ENCODE measurements at places on chromosomes 12 and 14.
A peak's percentile ranks its signal among the peaks of the same experiment; 100 is the strongest.

- DNase-seq: no peak
Measured at GRCh38 chr12:5648692-5649359, 216.9 kb downstream of the NTF3 start.

DNA sequence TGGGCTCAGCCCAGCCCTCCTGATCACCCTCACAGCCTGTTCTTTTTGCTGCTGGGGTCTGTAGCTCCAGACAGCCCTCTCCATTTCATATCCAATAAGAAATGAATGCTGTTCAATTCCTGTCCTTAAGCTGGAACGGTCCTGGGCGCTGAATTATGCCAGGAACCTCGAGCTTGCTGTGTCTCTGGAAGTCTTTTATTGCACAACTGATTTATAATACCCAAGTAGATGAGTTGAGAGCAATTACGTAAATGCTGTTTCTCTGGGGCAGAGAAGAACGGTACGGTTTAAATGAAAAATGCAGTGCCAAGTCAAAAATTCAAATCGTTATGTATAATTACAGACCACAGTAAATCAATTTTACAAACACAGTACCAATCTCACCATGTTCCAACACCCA lies 161.0 kb downstream of the SAMD4A start:
- DNase-seq: no peak

- DNase-seq: no peak
Measured at GRCh38 chr12:18432206-18432605, 170.9 kb downstream of the PIK3C2G start.

DNA sequence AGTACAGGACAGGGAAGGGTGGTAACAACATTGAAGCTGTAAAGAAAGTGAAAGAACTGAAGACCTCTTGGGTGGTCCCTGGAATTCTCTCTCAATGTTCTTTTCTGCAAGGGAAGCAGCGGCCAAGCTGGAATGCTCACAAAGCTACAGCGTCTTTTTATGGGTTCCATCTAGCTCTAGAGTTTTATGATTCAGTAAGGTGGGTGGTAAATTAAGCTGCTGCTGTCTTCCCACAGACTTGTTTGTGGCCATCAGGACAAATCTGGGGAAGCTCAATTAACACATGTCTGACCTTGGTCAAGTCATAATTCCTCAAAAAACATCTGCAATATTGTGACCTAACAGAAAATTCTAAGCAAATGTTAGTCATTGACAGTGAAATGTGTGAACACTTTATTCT lies 139.1 kb downstream of the MED13L start:
- no peak for DNase-seq

- no peak for DNase-seq
Measured at GRCh38 chr14:78202163-78202562, 32.0 kb downstream of the NRXN3 start.

DNA sequence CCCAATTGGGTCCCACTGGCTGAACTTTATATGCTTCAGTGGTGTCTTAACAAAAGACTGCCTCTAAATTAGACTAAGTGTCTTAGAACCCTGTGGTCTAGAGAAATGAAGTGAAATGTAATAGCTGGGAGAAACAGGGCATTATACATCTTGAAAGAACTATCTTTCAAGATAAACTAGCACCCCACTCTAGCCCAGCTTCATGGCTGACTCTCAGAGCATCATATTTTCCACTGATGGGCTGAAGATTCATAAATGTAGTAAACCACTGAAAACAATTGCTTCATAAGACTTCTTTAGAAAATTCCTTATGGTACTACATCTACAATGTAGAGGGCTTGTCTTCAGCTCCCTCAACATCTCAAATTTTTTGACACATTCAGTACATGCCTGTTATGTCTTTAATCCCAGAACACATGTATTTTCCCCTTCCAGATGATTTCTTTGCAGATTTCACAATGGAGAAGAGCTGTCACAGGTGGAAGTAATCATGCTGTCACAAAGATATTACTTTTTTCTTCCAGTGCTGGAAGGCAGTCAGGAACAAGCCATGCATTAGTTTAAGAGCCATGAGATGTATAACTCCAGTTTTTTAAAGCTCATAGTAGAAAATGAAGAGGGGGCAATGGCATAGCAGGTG lies 48.5 kb downstream of the IFNG-AS1 start:
- DNase-seq: no peak

DNA sequence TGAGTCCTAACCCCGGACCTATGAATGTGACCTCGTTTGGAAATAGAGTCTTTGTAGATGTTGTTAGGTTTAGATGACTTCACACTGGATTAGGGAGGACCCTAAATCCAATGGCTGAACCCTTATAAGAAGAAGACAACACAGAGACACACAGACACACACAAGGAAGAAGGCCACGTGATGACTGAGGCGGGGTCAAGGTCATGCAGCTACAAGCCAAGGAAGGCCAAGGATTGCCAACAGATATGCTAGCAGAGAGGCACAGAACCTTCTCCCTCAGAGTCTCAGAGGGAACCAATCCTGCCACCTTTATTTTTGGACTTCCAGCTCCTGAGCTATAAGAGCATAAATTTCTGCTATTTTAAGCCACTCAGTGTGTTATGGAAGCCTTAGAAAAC lies 31.8 kb downstream of the LTBP2 start:
- no peak for DNase-seq

- no peak for DNase-seq
Measured at GRCh38 chr12:53078425-53079225, 565 bp downstream of the SPRYD3 start.

- no peak for DNase-seq
Measured at GRCh38 chr12:77189458-77189857, 124.1 kb upstream of the E2F7 start.

- no peak for DNase-seq
Measured at GRCh38 chr14:31894351-31894750, 182.8 kb upstream of the ARHGAP5 start.

DNA sequence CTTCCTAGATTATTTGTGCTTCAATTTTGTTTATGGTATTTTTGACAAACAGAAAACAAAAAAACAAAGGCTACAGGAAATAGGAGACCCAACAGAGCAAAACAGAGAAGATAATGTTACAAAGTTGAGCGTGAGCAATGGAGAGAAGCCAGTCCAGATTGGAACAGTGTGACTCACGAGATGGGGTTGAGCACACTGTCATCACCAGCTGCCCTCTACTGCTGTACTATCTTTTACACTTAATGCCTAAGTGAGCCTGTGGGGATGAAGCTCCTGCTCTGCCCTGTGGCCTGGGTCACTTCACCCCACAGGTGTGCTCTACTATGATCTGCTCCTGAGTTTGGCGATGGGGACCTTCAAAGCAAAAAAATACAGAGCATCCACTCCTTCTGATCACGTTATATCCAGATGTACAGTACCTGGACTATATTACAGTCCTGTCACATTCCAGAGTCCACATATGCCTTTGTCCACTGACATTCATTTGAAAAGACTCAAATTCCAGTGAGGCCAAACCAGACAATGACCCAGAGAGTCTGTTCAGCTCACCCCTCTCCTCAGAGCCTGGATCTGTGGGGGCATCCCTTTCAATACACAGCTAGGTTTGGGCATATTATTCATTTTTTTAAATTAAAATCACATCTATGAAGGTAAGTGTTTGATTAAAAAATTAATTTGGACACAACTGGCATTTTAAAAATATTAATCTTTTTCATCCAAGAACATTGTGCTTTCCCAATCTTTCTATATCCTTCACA lies 4.4 kb downstream of the IPO8 start:
- DNase-seq: no peak

- peak; percentile 93 for DNase-seq
Measured at GRCh38 chr14:91573894-91574837, 64.1 kb upstream of the PPP4R3A start.

- no peak for DNase-seq
Measured at GRCh38 chr12:27260746-27261145, 16.7 kb downstream of the STK38L start.

- DNase-seq: no peak
Measured at GRCh38 chr14:61887628-61888027, 125.4 kb downstream of the SNAPC1 start.

GRCh38 chr12:41293461-41293860 lies 105.3 kb downstream of the PDZRN4 start:
- no peak for DNase-seq

DNA sequence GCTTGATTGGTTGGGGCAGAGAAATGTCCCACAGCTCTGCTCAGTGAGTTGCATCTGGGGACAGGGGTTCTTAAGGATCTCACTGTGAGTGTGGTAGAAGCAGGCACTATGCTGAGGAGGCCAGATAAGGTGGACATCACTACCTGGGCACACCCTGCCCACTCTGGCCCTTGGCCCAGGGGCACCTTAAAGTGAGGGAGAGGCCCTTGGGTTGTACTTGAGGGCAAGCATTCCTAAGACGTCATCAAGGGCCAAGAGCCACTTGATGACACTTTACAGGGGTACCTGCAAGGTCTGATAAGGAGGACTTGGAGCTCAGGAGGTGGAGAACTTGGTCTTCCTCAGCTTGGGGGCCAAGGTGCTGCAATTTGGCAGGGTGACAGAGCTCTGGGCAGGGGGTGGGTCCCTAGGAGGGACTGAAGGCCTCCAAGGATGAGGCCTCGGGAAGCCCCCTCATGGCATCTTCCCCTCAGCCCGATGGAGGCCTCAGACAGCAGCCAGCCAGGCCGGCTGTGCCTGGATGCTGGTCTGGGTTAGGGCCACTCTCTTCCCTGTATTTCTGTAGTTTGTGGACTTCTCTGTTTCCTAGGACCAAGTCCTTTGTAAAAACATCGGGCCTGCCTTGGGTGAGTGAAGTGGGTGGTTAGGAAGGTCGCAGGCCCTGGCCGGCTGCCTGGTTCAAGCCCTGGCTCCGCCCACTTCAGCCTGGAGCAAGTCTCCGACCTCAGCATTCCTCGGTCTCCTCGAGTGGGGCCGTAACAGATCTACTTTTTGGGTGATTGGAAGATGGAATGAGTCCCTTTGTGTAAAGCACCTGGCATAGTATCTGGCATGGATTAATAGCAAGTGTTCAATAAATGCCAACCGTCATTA lies 24.8 kb downstream of the GPR68 start:
- DNase-seq: no peak

DNA sequence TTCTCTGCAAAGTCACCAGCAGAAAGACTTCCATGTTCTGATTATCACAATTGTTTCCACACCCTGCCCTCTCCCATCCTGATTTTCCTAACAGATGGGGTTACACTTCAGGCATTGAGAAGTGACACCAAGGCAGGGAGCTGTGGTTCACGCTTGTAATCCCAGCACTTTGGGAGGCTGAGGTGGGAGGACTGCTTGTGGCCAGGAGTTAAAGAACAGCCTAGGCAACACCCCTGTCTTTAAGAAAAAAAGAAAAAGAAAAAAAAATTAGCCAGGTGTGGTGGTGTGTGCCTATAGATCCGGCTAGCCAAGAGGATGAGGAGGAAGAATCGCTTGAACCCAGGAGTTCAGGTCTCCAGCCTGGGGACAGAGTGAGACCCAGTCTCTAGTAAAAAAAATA lies 5.2 kb downstream of the PPP1CC start:
- DNase-seq: no peak

DNA sequence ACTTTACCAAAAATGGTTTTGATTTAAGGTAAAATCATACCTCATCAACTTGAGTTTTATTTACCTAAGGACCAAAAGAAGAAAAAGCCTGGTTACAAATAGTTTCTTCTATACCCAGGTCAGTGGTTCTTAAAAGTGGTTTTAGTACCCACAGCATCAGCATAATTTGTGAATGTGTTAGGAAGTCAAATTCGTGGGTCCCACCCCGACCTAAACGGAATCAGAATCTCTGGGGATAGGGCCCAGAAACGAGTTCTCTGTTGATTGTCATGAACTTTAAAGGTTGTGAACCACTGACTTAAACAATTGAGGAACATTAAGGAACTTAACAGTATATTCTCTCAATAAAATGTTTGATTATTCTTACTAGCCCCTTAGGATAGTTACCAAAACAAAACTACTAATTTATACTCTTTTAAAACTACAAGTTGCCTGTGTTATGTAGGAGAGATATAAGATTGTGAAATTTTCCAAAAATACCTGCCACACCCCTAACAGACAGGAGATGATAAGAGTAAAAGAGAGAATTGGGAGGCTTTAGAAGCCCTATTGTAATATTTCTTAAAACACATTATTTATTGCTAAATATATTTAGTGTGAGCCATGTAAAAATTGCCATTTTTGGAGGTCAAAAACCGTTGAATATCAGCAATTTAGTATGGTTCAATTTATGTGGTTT lies 669 bp upstream of the SLC25A21 start:
- DNase-seq: no peak

DNA sequence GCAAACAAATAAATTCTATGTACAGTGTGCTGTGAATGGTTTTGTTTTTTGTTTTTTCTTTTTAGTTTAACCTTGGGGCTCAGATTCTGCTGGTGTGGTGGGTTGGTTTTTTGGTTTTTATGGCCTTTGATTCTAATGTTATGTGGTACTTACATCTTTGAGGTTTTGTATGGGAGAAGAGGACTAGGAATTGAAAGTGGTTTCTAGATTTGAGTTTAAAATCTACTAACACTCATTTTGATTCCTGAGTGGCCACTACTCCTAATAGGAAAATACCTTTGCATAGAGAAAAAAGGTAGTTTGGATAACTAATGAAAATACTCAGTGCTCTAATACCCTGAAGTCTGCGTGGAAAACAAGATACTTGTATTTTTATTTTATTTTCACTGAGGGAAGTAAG lies 137.7 kb downstream of the MON2 start:
- DNase-seq: no peak

DNA sequence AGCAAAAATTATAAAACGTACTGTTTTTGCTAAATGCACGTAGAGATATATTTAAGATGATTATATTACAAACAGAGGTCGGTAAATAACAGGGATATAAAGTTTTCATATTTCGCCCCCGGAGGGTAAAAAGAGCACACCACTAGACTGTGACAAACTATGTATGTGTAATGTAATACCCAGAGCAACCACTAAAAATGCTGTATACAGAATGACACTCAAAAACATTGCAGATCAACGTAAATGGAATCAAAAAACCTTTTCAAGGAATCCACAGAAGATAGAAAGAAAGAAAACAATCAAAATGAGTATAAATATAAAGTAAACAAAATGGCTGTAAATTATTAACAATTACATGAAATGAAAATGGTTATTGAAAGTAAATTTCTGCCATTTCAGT lies 37.6 kb upstream of the PRB4 start:
- no peak for DNase-seq

DNA sequence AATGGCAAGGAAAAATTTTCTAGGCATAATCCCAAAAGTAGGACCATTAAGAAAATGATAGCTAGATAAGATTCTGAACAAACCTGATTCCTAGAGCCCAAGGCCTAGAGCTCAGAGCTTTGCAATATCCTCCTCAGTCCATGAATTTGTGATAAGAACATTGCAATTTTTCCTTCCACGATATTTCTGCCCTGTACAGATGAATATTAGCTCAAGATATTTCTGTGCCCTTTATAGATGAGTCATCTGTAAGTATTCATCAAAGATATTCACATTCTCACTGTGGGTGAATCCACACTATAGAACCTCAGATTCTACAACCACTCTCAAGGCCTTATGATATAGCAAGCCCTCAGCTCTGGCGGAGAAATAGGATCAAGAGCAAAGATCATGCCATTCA lies 37.5 kb downstream of the EAPP start:
- DNase-seq: no peak

DNA sequence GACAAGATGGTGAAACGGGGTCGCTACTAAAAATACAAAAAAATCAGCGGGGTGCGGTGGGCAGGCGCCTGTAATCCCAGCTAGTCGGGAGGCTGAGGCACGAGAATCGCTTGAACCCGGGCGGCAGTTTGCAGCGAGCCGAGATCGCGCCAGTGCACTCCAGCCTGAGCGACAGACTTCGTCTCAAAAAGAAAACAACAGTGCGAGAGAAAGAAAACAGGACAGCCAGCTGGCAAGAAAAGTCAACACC lies 633 bp upstream of the RNU4-2 start:
- DNase-seq: no peak

Data from stimulated activated CD4-positive, alpha-beta T cell treated with anti-CD3 and anti-CD28 coated beads, Interleukin-12 subunit alpha, Interleukin-12 subunit beta, amount 100 ng/mL, for 4 hours (primary cell).